H4 (cell line): ENCODE measurements at places on chromosomes 12 and 14. TPM values are rescaled to one million over a fixed set of nuclear protein-coding genes. Genes with fewer than 3 reads are reported as not detected.

SLC6A13 gene
- 0.27 TPM in 1 of 2 replicates, not detected in the other for total RNA-seq

HOXC12 gene
- total RNA-seq, result not detected in 2 replicates

- no peak for DNase-seq
Measured at GRCh38 chr12:93957168-93957567, 191.2 kb upstream of the PLXNC1 start.

ABHD12B gene
- total RNA-seq, result not detected in 2 replicates

DNA sequence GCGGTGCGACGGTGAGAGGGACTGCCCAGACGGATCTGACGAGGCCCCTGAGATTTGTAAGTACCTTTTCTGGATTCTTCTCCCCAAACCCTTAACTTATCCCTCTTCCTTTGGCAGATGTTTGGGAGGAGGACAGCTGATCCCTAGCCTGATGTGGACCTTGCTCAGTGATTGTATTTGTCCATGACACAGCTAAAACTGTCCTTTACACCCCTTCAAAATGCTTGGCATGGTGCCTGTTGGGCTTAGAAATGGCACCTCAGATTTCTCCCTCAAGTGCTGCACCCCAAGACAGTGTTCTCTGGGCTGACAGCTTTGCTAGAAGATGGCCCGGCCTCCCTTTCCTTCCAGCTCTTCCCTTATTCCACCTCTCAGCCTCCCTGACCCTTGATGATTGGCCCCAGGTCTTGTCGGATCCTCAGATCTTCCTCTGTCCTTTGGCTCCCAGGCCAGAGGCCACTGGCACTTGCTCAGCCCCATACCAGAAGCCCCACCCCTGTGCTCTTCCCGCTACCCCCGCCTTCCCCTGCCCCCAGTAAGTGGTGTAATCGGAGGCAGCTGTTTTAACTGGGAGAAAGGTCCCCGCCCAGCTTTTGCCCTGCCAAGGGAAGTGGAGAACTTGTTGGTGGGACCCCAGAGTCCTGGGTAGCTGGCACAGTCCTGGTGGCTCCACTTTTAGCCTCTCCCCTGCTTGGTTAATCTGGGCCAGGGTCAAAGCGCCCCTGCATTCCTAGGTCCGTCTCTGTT lies 8.7 kb downstream of the LRP1-AS start:
- DNase-seq, result no peak

PPFIA2 gene
- 0.08 and 0.33 TPM in 2 replicates for total RNA-seq

RCOR1 gene
- total RNA-seq, result 8.7 and 32.9 TPM in 2 replicates

FAIM2 gene
- 0.58 TPM in 1 of 2 replicates, not detected in the other for total RNA-seq

- no peak for DNase-seq
Measured at GRCh38 chr12:96045566-96045965, 10.2 kb upstream of the LTA4H start.

- DNase-seq, result no peak
Measured at GRCh38 chr14:96409701-96410100, 17.8 kb downstream of the AK7 start.
